ENCODE measurements at places on chromosomes 1 and 21. TPM values are rescaled to one million over a fixed set of nuclear protein-coding genes. Genes with fewer than 3 reads are reported as not detected.

DNA sequence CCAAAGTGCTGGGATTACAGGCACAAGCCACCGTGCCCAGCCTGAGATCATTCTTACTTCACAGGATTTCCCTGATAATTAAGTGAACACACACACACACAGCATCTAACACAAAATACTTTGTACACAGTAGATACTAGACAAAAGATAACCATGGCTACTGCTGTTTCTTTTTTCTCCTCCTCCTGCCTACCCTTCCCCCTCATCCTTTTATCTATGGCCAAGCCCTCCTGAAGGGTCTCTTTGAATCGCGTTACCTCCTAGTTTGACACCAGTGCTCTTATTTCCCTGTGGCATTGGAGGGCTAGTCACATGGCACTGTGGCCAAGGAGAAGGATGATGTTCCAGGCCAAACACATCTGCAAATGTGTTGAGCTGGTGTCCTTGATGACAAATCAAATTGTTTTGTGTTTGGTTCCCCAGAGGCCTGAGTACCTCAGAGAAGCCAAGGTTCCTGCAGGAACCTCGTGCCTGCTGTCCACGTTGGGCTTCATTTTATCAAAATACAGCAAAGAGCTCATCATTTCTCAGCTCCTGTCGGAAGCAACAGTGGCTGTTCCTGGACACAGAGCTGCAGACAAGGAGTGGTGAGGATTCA is 20.6 kb downstream of the NDUFS5 start:
- DNase-seq, result no peak

DNA sequence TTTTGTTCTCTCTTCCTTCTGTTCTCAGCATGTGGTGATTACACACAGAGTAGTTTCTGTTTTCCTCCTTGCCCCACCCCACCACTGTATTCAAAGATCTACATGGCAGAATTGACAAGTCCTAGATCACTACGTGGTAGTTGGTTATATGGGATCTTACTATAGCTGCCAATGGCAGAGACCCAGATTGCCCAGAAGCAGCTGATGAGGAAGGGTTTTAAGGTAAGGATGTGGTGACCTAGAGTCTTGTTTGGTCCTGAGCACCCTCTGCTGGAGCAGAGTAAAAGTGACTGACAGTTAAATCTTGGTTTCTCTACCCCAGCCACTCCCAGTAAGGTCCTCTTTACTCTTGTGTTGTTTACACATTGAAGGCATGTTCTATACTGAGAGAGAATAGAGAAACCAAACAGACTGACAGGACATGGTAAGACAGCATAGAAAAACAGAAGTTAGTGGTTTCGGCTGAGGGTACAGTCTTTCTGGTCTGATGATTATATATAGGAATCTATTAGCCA is 22.8 kb upstream of the STRIP1 start:
- peak; percentile 36 for DNase-seq

The OLFML2B gene
- total RNA-seq, result 8.4 TPM

The ABCB10 gene
- total RNA-seq, result 14.9 TPM

- DNase-seq, result no peak
Observed at GRCh38 chr1:202562444-202563060, 147.7 kb downstream of the SYT2 start.

GRCh38 chr1:110556471-110556807 is 37.5 kb upstream of the KCNA10 start:
- no peak for DNase-seq

DNA sequence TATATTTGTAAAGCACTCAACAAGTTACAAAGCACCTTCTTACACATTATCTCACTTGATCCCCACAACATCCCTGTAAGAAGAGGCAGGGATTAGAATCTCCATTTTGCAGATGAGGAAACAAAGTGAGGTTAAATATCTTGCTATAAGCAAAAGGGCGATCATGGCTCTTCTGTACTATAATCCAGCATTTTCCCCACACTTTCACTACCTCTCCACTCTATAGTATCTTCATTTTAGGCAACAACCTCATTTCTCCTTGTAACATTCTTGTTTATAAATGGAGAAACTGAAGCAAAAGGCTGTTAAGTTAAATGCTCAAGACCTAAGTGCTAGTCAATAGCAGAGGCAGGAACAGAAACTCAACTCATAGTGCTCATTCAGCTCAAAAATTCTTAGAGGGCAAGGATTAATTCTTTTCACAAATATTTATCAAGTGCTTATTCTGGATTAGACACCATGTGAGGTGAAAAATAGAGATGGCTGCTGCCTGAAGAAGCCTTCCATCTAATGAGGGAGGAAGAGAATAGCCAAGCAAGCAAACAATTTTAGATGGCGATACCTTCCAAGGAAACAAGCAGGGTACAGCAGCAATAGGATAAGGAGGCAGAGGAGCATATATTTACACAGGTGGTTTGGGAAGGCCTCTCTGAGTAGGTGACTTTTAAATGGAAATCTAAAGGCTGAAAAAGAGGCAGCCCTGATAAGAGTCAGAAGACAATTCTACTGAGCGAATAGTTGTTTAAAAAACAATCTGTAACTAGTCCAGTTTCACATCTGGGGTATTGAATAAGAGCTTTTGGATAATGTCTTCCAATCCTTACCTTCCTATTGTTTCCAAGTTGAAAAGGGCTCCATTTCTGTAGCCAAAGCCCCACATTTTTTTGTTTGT is 3.5 kb downstream of the ERRFI1 start:
- DNase-seq, result no peak

The CFH gene
- 151 TPM for total RNA-seq

Measured in mucosa of gallbladder (tissue), 1 donor.